ENCODE measurements at places on chromosomes 12 and 14.
A peak's percentile ranks its signal among the peaks of the same experiment; 100 is the strongest.

- peak; percentile 59 for DNase-seq
Measured at GRCh38 chr14:50954811-50955372, 10.6 kb upstream of the PYGL start.

DNA sequence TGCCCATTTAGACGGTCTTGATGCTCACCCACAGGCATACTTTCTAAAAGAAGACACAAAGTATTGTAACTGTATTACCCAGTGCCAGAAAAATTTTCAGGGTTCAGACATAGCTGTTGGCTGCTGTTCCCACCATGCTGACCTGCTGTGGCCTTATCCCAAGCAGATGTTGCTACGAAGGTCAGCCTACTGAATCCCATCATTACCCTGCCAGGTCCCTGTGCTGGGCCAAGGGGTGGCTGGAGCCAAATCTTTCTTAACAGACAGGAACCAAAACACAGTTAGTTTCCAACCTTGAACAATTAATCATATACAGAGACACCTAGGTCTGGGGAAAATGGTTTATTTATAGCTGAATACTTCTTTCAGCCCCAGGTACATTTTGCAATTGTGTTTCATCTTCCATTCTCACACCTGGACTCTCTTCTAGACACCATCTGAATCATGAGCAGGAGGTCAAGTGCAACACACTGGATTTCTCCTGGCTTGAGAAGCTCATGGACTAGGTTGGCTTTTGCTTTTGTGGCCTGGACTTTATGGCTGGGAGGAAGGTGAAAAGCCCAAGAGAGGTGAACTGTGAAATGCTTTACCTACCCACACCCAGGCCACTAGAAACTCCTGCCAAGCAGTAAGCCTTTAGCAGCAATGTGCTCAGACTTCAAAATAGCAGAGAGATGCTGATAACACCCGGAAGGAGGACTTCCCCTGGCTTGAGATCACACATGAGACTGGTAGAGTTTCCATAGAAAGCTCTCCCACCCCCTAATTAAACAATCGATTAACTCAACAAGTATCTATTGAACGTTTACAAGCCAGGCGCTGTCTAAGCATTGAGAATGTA, 150.1 kb downstream of the SUDS3 start:
- DNase-seq, result no peak

DNA sequence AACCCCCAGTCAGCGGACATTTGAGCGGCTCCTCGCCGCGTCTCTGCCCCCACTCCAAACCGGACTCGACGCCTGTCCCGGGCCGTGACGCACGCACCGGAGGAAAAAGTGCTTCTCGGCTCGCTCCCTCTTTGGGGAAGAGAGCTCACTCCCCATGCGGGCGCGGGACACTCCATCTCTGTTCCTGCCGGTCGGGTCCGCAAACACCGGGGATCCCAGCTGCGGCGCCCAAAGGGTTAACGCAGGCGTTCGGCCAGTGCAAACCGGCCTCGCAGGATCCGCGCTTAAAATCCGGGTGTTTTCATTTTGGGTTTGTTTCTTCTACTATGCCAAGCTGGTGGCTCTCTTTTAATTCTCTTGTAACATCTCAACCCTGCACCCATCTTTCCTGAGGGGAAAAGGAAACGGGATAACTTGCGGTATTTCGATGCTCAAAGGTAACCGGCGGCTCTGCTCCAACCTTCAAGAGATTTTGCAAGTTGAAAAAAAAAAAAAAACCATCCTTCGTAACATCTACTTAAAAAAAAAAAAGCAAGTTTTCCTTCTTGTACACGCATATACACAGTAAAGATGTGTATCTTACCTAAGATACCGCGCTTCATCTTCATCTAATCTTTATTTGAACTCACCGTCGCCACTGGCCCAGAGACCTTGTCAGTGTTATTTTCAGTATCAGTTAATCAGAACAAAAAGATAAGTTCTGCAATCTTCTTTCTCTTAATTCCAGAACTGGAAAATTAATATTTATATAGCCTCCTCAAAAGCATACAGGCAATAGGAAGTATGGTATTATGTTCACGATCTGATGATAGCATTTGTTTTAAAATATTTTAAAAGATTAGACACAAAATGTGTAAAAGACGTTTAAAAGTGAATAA, 1.6 kb upstream of the ATP2B1 start:
- no peak for DNase-seq

- DNase-seq, result no peak
Measured at GRCh38 chr12:91667694-91668093, 478.0 kb downstream of the BTG1 start.

DNA sequence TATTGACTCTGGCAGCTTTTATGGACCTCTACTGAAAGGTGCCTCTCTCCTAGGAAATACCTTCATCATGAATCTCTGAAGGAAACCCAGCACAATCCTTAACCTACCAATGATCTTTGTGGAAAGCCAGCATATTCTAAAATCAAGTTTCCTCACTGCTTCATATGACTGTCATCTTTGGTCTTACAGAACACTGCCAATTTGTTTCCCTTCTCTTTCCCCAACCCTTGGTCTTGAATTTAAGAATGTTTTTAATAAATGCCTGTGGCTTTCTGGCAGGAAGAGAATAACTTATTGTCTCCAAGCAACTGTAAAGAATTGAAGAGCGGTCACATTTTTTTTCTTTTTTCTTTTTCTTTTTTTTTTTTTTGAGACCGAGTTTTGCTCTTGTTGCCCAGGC, 427.6 kb downstream of the IPO8 start:
- no peak for DNase-seq

GRCh38 chr12:11580125-11580751, 69.2 kb upstream of the ETV6 start:
- peak; percentile 38 for DNase-seq

GRCh38 chr14:61260939-61261776, 20.0 kb downstream of the TMEM30B start:
- DNase-seq, result no peak

DNA sequence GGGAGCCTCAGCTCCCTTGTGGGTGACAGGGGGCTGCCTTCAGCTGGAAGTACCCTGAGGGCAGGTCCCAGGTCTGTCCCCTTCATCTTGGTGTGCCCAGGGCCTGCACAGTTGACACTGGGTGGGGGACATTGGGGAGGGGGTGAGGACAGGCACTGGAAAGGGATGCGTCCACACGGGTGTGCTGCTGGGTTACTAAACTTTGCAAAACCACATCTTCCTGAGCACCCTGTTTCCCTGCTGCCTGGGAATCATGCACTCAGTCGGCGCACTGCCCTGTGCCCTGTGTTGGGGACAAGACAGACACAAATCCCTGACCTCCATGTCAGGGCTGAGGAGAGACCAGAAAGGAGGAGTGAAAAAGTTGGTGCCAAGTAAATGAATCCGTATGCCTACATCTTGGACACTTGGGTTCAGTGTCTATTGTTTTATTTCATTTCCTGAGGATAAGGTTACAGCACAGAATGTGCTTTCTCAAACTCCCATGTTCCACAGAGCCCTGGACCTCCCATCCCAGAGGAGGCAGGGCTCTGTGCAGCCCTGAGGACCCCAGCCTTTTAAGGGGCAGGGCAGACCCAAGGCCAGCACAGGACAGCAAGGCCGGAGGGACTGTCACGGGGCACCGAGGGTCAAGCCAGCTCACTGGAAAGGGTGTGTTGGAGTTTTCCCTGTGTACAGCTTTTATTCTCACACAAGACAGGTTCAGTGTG, 2.9 kb upstream of the SLC25A29 start:
- peak; percentile 12 for DNase-seq

DNA sequence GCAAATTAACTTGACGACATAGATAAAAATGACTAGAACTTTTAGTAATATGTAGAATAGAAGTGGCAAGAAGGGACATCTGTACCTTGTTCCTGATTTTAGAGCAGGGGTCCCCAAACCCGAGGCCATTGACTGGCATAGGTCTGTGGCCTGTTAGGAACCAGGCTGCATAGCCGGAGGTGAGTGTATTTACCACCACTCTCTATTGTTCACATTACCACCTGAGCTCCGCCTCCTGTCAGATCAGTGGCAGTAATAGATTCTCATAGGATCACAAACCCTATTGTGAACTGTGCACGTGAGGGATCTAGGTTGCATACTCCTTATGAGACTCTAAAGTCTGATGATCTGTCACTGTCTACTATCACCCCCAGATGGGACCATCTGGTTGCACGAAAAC, 113.6 kb upstream of the AVPR1A start:
- DNase-seq, result no peak

GRCh38 chr14:101797856-101798255, 36.3 kb downstream of the PPP2R5C start:
- DNase-seq, result no peak

DNA sequence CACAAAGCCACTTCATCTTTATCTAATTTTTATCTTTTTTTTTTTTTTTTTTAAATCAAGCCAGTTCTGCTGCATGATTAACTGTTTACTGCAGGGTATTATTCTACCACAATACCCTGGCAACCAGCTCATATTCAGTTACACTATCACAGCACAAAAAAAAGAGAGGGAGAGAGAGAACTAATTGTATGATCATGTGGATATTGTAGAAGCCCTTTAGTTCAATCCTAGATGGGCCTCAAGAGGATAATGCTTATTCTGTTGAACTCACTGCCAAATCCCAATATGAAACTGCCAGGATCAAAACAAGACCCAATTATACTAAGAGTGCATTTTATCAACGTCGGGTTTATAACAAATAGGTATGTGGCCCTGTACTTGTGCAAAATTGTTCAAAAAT, 51.5 kb downstream of the MED13L start:
- no peak for DNase-seq

Data from bone marrow (tissue), 2 donors.